ENCODE measurements at places on chromosomes 6 and 20.
A peak's percentile ranks its signal among the peaks of the same experiment; 100 is the strongest.

DNA sequence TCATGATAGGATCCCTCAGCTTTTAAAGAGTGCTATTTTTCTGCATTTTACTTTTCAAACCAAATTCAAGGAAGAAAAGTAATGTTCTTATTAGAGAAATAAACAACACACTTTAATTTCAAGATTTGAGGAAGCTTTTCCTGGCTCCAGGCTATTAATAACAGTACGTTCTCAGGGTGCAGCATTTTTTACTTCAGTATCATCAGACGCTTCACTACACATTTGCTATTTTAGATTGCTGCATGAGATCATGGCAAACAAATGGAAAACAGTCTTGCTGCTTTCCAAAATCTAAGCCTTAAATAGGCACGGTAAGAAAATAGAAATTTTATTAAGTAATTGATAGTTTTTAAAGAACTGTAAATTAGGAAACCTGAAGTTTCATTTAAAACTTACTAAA is 253.6 kb upstream of the EXOC2 start:
- DNase-seq, result no peak

DNA sequence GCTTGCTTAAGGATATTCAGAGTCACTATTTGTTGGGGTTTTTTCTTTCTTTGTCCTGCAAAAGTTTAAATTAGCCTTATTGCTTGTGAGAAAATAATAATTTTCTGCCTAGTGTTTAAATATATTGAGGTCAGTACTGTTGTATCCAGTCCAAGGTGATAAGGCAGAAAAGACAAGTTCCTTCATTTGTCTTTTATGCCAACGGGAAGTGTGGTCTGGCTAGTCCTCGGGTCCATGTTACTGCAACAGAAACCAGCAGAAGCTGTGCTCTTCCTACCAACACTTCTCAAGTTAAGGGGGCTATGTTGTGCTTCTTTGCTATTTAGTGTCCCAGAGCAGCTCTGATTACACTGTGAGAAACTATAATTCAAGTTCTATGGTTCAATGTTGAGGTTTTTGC is 301.1 kb downstream of the TBC1D7 start:
- no peak for DNase-seq

DNA sequence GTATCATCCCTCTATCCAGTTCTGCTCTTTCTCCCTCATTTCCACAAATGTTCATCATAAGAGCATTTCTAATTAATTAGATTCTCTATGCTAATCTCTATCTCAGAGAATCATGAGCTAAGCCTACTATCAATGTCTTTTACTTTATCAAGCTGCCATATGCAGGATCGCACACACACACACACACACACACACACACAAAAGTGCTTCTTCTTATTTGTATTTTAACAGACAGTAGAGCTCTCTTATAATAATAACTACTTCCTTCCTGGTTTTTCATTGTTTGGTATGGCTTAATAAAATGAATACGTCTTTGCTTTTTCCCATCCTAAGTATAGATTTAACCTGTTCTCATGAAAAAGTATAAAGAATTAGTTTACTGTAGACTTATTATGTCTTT is 170.2 kb downstream of the HAO1 start:
- no peak for DNase-seq

- no peak for DNase-seq
Measured at GRCh38 chr20:40970218-40970617, 58.4 kb upstream of the TOP1 start.

- DNase-seq, result no peak
Measured at GRCh38 chr20:21179757-21180156, 53.9 kb downstream of the KIZ start.

DNA sequence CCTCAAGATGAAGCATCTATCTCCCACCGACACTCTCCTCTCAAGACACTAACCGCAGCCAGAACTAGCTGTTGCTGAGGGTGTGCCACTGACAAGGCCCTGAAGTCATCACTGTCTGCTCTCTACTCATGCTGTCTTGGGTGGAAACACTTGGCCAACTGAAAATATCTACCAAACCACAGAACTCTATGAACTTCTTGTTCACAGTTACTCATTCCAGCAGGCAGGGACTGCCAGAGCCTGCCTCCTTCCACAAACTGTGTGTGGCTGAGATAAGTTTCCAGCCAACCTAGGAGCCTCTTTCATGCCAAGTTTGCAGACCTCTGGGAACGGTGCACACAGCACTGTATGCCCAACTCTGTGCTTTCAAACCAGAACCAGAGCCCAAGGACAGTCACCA is 45.5 kb upstream of the NXT1 start:
- no peak for DNase-seq

DNA sequence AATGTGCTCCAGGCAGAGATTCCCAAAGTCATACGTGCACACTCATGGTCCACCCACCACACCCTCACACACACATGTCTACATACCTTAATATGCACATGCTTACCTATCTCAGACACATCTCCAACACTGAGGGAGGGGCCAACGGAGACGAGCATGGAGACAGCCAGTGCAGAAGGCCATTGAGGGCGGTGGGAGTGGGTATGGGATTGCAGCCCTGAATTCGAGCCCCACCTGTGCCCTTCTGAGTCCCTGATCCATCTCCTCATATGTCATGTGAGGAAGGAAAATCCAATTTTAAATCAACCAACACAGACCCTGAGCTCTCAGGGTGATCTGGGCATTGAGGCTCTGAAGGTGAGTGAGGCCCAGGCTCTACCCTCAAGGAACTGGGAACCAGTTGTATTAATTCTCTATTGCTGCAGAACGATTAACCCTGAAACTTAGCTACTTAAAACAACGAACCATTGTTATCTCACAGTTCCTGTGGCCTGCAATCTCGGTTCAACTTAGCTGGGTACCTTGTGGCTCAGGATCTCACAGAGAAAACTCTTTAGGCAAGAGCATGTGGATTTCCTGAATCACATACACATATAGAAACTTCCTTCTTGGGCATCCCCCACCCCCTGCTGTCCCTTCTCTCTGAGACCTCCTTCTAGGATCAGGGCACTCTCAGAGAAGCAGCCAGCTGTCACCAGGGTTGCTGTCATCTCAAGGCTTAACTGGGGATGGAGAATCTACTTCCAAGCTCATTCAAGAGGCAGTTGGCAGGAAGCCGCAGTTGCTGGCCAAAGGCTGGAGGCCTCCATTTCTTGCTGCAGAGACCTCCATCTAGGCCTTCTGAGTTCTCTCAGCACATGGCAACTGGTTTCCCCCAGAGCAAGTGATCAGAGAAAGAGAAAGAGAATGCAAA is 28.3 kb downstream of the GLP1R start:
- DNase-seq, result no peak

DNA sequence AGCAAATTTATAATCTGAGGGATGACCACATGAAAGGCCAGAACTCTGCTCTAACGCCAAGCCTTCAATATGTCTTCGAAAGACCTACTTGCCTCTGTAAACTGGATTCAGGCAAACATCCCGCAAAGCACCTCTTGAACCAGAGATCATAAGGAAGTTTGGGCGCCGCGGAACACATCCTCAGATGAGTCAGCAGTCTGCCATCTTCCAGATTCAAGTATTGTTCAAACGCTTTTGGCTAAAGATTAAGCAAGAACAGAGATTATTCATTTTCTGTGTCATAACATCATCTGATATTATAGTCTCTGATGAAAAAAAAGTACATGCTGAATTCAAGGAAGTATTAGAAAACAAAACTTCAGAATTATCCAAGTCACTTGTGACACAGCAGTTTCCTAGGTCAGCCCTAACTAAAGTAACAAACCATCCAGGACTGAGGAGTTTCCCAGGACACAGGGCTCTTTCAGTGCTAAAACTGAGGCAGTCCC is 20.8 kb downstream of the TBC1D7 start:
- DNase-seq, result no peak

GRCh38 chr6:30646450-30647241 is at the start of gene C6orf136:
Gene C6orf136 (plus strand): TSS chr6:30647133. CDS start chr6:30647232, 99 bp downstream.
- DNase-seq, result peak; percentile 79

DNA sequence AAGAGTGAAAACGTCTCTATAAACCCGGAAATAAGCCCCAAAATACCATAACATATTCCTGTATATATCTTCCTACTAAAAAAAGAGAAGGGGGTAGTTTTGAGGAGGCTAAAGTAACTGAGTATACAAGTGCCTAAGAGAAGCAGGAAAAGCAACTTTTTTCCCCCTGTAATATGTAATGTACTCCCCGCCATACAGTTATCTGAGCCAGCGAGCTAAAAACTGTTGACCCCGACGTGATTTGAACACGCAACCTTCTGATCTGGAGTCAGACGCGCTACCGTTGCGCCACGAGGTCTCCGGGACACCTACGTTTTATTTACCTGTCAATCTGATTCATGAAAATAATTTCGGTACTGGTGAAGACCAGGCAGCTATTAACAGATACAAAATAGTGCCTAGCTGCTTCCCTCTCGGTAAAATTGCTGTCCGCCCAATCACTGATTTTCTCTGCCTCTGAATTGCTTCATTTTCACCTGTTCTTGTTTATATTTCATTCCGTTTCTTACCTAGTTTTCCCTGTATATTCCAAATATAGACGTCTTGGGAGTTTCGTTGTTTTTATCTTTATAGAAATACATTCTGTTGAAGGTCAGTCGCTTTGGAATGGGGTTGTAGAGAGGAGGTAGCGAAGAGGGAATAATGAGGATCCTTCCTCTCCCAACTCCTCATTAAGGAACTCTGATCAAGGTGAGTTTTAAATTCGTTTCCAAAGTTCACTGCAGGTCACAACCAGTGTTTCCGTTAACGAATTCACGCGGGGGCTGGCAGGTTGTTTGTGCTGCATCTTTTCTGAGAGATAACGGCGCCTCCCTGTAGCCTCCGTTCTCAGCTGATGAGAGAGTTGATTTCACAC is 33.6 kb upstream of the BTN3A2 start:
- no peak for DNase-seq

DNA sequence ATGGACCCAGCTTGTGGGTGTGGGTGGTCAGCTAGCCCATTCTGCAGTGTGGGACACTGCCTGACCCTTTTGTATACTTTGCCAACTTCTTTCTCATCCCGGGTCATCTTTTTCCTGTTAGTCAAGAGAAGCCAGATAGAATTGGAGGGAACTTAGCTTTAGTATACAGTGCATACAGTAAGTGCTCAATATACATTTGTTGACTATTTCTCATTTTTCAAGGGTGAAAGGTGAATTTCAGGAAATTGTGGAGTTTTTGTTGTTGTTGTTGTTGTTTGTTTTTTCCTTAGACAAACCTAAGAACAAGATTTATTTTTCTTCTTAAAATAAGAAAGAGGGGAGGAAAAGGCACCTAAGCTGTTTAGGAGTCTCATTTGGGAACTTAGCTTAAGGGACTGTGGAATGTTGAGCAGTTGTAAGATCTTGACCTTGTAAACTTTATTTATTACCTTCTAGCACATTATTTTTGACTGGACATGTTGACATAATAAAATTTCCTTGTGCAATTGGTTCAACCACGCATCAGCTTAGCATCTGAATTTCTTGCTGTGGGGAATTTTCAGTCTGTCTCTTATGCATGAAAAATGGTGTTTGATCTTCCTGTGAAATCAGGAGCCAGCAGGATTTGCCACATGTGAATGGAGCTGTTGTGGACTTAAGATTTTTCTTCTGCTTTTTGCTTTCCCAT is 113.6 kb downstream of the ARID1B start:
- DNase-seq, result no peak

GRCh38 chr6:152085451-152085921 is 278.0 kb downstream of the ESR1 start:
- DNase-seq, result no peak

DNA sequence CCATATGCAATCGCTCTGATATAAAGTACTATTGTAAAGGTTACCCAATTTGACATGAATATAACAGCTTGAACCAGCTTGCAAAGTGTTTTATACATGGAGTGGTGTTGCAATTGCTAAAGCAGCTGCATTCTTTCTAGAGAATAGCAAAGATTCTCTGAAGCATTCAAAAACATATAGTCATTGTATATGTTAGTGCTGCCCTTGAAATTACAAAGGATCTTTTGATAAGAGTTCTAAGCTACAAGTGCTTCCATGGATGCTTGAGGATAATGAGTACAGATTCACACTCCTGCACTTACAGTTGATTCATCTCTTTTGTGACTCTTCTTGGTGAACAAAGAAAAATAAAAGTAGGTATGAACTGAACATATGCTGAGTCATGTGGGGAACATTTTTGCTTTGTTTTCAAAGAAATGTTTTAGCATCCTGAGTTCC is 175.7 kb downstream of the ALDH8A1 start:
- DNase-seq, result no peak

GRCh38 chr20:30489614-30490003 is 767.9 kb upstream of the DEFB115 start:
- no peak for DNase-seq

DNA sequence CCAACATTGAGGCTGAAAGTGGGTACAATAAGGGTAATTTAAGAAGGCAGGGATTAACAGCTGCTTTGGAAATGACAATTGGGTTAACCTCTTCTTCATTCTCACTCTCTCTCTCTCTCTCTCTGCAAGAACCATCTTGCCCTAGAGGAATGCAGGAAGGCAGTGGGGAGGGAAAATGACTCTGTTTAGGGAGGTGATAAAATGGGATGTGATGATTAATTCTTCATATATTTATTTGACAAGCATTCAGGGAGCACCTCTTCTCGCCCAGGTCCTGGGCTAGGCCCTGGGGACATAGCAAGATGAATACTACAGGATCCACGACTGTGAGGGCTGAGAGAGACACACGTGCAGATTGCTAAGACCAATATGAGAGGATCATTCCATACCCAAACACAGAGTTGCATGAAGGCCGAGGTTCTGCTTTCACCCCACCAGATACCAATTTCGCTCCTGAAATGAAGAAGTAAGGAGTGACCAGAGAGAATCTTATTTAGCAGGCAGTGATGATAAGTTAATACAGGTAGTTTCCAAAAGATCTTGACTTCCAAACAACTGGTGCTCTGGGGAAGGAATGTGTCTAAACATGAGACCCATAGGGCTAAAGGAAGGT is 13.3 kb upstream of the PTPN1 start:
- no peak for DNase-seq

DNA sequence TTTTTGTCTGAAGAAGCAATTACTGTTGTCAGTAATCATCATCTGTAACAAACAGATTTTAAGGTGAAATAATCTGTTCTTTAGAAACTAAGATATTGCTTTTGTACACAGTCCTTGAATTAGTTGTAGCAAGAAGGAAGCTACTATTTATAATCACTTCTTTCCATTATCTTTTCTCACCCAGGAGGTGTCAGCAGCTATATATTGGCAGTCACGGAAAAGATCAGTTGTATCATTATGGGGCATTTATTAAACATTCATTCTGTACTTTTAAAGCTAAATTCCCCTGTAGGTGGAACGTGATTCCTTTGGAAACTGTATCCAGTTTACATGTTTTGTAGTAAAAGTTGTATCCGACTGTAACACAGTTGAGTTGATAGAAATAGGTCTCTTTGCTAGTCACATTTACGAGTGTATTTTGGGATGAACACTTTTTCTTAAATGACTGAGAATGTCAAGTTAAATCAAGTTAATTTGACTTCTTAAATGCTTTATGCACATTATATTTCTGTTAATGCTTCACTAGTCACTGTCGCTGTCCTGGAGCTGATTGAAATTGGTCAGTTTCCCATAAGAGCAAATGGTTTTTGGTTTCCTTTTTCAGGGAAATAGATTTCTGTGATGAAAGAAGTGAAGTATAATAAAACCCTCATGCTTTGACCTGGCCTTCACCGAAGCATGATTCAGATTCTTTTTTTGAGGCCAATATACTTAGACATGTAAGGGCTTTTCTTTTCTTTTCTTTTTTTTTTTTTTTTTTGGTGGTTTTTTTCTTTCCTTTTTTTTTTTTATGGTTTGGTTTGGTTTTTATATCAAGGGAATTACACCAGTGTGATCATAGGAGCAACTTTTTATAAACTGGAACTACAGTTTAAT is 5.1 kb downstream of the QKI start:
- DNase-seq, result no peak

- DNase-seq, result no peak
Measured at GRCh38 chr6:126118058-126118755, 131.9 kb downstream of the TRMT11 start.
